ENCODE measurements at places on chromosomes 13 and 19.

GRCh38 chr13:91406619-91407018 lies 8.2 kb downstream of the GPC5 start:
- no peak for DNase-seq

DNA sequence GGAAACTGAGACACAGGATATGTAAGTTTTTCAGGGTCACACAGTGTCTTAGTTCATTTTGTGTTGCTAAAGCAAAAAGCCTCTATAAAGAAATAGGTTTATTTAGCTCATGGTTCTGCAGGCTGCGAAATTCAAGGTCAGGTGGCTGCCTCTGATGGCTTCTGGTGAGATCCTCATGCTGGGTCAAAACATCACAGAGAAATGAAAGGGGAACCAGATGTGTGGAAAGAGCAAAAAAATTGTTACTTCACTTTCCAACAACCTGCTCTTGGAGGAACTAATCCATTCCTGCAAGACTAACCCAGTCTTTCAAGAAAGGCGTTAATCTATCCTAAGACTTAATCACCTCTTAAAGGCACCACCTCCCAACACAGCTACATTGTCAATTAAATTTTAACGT lies 64.2 kb upstream of the UBL3 start:
- DNase-seq: no peak

DNA sequence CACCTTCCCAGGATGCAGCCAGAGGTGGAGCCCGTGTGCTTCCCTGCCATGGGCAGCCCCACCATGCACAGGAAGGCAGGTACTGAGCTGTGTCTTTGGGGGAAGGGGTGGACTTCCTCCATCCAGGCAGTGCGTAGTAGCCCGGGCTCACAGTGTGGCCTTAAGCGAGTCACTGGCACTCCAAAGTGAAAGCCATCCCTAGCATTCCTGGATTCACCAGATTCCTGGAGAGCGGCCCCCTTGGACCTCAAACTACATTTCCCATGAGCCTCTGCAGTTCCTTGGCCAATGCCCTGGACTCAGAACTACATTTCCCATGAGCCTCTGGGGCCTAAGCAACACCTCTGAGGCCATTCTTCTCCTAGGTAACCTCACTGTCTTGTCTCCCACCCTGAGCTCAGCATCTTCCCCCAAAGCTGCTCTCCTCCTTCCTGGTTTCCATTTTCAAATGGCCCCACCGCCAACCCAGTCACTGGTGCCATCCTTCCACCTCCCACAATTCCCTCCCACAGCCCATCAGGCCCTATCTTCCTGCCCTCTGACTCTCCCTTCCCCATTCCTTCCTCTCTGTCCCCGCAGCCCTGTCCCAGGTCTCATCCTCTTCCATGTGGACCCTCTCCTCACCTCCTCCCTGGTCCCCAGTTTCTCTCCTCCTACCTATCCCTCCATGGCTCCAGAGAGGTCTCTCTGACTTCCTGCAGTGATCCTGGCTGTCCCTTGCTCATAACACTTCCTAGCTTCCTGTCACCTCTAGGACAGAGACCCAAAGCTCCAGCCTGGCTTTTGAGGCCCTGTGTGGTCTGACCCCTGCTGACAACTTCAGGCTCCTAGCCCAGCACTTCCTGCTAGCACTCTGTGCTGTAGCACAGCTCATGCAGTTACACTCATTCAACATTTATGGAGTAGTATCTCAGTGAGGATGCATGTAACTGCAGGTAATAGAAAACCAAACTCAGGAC lies at the start of gene C19orf81:
C19orf81 (plus strand) TSS at position 13 of the 959 bp plus-strand sequence; CDS start at position 13, 0 bp downstream.
- DNase-seq: no peak

GRCh38 chr13:45925151-45925550 lies 73.6 kb upstream of the SIAH3 start:
- DNase-seq: no peak

GRCh38 chr13:86760620-86761019 lies 910.6 kb upstream of the SLITRK5 start:
- DNase-seq: no peak

- DNase-seq: peak; percentile 75
Observed at GRCh38 chr19:45117167-45117594, 24.2 kb downstream of the PPP1R37 start.

DNA sequence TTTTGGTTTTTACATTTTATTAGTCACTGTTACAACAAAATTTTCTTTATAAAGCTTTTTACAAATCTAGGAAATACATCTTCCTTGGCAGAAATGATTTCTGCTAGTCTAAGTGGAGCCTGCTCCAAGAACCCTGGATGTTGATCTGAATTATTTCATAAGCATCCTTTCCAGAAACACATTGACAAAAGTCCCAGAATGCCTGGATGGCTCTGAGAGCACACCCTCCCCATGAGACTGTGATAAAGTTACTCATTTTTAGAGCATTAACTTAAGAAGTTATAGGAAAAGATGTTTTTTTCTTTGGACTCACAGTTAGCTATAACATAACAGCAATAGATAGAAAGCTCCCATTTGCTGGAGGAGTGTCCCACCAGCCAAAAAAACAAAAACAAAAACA lies 559.6 kb upstream of the SPRY2 start:
- DNase-seq: no peak

DNA sequence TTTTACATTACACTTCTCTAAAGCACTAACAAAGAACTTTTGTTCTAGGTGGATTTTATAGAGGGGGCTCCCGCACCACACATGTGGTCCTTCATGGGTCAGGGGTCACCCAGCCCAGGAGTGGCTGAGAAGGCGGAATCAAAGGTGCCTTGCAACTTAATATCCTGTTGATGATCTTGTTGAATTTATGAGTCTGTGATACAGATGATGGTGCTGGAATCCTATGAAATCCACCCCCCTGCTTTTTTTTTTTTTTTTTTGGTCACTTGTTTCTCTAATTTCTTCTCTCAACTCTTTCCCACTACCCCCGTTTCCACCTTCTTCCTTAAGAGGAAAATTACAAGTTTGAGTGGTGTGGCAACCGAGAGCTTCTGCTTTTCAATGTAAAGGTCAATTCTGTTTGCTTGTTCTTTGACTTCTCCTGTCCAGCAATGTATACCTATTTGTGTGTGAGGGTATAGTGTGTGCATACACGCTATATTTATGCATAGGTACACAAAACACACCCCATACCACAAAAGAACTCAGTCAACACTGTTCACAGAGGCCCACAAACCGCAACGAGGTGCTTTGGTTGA lies 4.2 kb upstream of the ZIC2 start:
- DNase-seq: no peak

DNA sequence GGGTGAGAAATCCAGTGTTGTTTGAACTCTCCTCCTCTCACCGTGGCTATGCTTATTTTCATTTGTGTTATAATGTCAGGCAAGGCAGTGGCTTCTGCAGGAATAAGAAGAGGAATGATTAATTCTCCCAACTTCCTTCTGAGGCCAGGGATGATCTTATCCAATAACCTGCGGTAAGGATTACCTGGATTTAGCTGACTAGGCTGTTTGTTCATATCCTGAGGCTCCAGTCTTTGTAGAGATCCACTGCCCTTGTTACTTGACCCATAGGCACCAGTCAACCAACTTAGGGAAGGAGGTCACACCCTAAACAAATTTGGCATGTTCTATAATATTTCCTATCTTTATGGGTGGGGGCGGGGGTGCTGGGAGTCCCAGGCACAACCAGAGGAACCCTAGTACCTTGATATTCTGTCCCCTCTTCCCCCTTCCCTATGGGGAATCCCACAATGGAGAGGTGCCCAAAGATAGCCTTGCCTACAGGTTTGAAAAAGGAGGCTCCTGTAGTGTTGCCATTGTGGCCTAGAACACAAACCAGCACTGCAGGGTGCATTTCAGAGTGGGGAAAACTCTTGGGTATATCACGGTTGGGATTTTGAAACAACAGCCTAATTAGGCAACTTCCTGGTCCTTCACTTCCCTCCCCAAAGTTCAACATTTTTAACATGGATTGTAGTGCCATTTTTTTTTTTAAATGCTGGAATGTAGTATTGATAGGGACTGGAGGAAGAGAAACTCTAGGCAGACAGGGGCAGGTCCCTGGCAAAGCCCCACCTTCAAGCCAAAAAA lies 977.5 kb upstream of the SPRY2 start:
- DNase-seq: no peak

DNA sequence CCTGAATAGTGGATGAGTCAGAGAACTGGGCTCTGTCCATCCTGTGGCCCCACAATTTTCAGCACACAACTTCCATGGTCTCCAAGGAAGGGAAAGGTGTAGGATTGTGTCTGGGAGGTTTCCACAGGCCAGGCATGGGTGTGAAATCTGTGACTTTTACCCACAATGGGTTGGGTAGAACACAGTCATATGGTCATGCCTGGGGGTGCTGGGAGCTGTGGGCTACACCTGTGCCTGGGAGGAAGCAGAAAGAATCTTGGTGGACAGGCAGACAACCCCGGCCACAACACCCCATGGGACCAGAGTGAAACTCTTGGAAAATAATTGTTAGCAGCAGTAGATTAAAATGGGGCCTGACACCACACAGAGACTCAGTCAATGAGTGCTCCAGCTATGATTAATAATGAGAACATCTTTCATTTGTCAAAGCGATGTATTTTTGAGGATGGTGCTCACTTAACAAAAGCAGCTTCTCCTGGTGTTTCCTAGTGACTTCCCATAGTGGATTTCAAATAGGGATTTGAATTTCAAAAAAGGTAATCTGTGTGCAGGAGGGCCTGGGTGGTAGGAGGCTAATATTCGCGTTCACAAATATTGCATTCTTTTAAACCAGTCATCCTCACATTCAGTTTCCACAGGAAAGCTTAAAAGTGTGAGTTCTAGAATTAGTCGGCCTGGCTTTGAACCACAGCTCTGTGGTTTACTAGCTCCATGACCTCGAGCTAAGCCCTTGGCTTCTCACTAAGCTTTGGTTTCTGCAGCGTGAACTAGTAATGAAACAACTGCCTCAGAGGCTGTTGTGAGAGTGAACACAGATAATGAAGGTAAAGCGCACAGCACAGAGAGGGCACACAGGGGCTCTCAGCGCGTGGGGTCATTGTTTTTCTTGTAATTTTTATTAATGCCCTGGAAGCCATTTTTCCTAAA lies 89.3 kb upstream of the UQCRFS1 start:
- no peak for DNase-seq

- DNase-seq: no peak
Observed at GRCh38 chr19:50826492-50827240, 3.1 kb upstream of the KLK1 start.

DNA sequence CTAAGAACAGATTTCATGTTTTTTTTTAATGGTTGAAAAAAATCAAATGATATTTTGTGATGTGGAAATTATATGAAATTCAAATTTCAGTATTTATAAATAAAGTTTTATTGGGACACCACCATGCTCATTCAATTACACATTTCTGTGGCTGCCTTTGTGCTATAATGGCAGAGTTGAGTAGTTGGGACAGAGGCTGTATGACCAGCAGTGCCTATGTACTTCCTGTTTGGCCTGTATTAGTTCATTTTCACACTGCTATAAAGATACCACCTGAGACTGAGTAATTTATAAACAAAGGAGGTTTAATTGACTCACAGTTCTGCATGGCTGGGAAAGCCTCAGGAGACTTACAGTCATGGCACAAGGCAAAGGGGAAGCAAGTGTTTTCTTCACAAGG lies 33.6 kb downstream of the AKAP11 start:
- DNase-seq: no peak

- DNase-seq: no peak
Observed at GRCh38 chr13:79724348-79725103, 243.6 kb downstream of the NDFIP2 start.
